ENCODE measurements at places on chromosomes 2 and 18. TPM values are rescaled to one million over a fixed set of nuclear protein-coding genes. Genes with fewer than 3 reads are reported as not detected.
A peak's percentile ranks its signal among the peaks of the same experiment; 100 is the strongest.

The GPD2 gene
- total RNA-seq = 31.2 TPM

The HOXD3 gene
- 1.0 TPM for total RNA-seq

The GPR35 gene
- total RNA-seq = 6.0 TPM

The HPCAL1 gene
- 107 TPM for total RNA-seq

The LINC00305 gene
- total RNA-seq = 1.0 TPM

The ADD2 gene
- total RNA-seq = 12.2 TPM

The FAP gene
- total RNA-seq = 25.3 TPM

The TTLL4 gene
- 38.4 TPM for total RNA-seq

The RASGRP3 gene
- 27.2 TPM for total RNA-seq

DNA sequence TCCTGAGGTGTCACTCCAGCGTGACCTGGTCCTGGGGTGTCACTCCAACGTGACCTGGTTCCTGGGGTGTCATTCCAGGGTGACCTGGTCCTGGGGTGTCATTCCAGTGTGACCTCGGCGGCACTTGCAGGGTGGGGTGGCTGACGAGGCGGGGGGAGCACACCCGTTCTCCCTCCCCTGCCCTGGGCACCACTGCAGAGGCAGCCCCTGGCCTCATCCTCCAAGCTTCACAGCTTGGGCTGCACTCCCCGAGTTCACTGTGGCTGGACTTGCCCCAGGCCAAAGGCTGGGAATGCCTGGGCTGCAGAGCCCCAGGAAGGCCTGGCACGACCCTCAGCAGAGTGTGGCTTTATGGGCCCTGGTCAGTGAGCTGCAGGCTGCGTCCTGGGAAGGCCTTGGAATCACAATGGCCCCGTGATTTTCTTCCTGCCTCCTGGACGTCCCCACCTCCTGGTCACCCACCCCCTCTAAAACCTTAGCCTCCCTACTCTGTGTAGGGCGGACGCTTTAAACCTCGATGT, 88.3 kb downstream of the NFATC1 start:
- peak; percentile 36 for DNase-seq

DNA sequence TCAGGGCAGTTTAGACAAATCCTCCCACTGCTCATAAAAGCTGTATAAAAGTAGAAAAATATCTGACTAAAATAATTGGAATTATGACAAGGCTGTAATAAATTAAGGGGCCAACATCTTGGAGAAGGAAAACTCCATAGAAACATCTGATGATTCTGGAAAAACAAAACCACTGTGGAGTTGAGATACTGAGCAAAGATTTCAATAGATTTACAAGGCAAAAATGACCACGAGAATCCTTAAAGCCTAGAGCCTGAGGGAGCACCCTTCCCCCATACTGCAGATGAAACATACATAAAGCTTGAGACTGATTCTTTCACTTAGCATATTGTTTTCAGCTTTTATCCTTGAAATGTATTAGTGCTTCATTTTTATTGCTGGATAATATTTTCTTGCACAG, 286.4 kb upstream of the MMADHC start:
- DNase-seq = no peak

- DNase-seq = no peak
Measured at GRCh38 chr2:192828947-192829346, 634.2 kb upstream of the TMEFF2 start.

DNA sequence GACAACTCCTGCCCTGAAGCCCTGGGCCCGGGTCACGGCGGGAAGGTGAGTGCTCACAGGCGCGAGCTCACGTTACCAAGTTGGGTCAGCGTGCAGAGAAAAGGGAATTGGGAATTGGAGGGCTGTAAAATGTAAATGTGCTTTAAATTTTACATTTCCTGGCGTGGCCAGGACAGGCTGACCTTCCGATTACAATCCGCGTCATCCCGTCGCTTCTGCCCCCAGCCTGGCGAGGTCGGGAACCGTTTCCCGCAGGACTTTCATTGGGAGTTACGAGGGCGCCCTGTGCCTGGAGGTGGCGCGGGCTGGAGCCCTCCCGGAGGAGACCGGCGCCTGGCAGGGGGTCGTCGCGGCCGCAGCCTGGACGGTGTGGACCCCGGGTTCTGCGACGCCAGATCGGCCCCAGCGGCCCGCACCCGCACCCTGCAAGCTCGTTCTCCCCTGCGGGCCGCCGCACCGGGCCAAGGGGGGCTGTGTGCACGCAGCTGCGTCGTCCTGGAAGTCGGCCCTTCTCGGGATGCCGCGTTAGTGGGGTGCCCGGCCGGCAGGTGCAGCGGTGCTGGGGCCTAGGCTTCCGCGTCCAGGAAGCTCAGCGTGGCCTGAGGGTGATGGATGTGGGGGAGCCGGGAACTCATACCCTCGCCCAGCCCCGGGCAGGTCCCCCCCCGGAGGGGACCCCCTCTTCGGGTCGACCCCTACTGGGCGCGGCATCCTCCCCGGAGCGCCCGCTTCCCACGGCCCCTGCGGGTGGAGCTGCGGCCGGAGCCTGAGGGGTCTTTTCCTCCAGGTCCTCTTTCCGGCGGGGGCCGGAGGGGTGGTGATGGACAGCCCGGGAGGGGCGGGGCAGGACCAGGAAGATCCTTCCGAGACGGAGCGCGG, 63.9 kb downstream of the LRRFIP1 start:
- DNase-seq = no peak

GRCh38 chr2:53342248-53342647, 425.4 kb upstream of the CHAC2 start:
- no peak for DNase-seq

DNA sequence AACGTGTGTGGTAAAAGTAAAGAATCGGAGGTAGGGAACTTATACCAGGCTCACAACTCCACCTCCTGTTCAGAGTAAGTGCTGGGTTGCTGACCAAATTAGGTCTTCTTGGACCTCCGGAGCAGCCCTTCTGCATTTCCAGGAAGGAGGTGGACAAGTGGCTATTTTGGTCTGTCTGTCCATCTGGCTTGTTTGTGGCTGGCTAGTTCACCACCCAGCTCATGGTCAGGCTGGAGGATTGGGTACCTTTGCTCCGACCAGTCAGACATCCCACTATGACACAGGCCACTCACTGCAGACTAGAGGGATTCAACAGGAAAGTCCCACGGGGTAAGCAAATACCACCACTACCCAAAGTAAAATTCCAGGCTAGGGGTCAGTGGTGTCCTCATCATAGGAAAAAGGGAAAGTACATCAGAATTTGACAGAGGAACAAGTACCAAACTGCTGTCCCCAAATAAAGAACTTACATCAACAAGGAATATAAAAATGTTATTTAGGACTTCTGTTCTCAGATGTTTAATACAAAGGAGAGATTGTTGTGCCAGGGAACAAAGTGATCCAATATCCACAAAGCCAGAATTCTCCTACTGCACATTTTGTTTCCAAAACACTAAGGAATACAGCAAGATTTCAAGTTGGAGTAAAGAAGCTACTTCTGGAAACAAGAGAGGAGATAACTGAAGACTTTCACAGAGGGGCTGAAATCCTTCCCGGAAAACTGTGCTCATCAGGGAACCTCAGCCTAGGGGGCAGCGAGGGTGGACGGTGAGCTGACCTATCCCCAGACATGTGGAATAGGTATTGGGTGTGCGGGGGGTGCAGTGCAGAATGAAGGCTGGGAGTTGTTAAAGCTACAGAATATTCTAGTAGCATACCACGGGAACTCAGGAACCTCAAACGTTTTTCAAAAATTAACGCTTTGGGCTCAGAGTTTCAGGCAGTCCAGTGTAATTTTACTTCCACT, 56.9 kb downstream of the BCL2 start:
- no peak for DNase-seq

DNA sequence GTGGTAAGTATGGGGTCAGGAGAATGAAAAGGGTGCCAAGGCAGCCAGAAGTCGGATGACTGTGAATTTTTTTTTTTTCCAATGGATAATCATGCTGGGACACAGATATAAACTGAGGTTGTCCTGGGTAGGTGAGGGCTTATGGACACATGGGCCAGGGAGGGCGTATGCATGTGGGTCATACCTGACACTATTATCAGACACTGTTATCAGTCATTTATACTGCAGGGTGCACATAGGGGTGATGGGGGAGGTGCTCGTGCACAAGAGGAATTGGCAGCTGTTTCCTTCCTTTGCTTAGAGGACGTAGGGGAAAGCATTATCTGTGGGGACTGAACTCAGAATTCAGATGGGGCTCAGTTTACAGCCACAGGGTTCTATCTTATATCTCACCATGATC, 10.1 kb downstream of the CTIF start:
- DNase-seq = no peak

DNA sequence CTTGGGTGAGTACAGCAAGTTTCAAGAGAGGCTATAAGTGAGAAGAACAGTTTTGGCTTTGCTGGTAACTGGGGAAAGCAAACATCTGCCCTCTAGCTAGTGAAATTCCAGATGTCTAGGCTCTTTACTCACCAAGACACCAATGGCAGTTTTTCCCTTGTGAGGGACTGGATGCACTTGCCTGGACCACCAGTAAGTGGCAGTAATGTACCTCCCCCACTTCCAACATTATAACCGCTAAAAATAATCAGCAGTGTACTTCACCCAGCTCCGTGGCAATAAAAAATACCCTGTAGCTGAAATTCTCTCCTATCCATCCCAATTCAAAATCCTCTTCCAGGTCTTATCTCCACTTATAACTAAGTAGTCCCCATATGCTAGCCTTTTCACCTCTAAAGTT, 383.9 kb downstream of the ARHGAP15 start:
- no peak for DNase-seq

DNA sequence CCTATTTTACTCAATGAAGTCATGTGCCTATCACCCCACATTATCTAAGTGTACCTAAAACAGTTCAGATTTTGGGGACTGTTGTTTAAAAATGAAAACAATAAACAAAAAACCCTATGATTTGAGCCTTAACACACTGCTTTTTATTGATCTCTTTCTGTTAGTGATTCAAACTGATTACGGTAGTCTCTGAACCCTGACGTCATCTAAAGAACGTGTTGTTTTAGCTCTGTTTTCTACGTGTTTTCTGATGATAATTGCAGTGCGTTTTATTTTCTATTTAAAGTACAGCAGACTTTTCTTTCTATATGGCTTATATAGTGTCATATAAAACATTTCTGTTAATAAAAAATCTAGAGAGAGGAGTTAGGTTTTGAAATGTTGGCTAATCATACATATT, 93.9 kb upstream of the FAM237A start:
- DNase-seq = no peak

DNA sequence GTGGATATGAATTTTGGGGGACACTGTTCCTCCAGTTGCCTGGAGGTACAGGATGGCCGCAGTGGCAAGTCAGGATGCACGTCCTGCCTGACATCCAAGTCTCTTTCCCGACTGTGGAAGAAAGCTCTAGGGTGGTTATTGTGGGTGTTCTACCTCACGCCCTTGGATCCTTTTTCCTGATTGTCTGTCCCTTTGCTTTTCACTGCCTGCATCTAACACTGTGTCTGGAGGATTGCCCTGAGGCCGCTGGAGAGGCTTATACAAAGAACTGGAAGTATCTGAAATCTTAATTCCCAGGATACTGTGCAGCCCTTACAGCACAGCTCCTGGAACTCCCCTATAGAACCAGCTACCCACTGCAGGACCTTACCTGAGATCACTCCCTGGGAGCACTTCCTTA, 250.5 kb downstream of the TFCP2L1 start:
- no peak for DNase-seq

- no peak for DNase-seq
Measured at GRCh38 chr2:181426672-181427071, 30.5 kb upstream of the ITGA4 start.

- no peak for DNase-seq
Measured at GRCh38 chr2:71889759-71890684, 257.6 kb downstream of the CYP26B1 start.

GRCh38 chr2:232421189-232421785, 14.6 kb downstream of the ALPG start:
- peak; percentile 59 for DNase-seq

GRCh38 chr2:86371527-86371926, 34.1 kb upstream of the REEP1 start:
- DNase-seq = no peak

DNA sequence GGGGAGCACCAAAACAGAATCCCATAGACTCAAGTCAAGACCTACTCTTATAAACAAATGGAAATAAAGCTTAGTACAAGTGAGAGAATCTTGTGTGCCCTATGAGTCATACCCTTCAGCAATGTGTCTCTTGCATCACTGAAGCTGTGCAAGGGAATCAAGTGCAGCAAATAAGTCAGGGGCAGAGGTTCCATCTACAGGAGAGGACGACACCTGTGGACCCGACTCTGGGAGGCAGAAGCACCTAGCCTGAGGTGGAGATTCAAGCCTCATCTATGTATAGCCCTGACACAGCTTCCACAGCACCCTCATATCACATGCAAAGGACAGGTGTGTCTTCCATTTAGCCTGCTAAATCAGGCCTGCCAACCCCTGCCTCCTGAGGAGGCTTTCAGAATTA, 298.2 kb downstream of the CNTNAP5 start:
- DNase-seq = no peak

DNA sequence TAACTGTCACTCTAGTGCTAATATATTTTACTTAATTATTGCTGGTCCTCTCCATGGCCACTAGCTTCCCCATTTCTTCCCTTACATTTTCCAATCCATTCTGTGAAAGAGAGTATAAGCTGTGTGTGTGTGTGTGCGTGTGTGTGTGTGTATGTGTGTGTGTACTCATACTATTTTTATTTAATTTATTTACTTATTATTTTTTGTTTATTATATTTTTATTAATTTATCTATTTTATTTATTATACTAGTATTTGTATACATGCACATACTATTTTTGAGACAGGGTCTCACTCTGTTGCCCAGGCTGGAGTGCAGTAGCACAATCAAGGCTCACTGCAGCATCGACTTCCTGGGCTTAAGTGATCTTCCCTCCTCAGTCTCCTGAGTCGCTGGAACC, 59.6 kb downstream of the IKZF2 start:
- DNase-seq = no peak

GRCh38 chr2:3396920-3397559, 17.5 kb downstream of the TRAPPC12 start:
- no peak for DNase-seq
